Nephron progenitor cell (in vitro differentiated cells): ENCODE measurements at places on chromosomes 12 and 14.

DNA sequence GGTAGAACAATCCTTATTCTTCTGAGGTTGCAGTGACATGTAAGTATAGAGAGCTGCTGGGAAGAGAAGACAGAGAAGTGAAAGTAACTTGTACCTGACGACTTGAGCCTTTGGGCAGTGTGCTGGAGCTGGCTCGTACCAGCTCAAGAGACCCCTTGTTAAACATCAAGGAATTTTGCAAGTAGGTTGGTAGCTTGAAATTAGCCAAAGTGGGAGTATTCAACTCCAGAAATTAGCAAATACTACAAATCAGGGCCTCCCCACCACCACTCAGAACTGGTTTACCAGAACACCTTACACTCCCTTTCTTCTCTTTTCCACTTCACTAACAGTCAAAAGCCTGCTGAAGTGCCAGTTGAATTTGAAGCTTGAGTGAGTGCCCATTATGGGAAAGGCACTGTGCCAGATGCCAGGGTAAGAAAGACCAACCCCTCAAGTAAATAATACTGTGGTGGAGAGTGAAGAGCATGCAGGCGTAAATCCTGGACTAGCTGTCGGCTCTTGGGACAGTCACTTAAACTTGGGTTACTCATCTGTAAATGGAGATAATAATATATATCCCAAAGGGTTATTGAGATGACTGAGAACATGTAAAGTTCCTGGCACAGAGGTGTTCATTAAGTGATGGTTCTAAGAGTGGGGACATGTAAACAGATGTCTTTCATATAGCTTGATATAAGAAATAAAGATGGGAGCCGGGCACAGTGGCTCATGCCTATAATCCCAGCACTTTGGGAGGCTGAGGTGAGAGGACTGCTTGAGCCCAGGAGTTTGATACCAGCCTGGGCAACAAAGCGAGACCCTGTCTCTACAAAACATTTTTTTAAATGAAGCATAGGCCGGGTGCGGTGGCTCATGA, 27.0 kb upstream of the EID3 start:
- DNase-seq: no peak

DNA sequence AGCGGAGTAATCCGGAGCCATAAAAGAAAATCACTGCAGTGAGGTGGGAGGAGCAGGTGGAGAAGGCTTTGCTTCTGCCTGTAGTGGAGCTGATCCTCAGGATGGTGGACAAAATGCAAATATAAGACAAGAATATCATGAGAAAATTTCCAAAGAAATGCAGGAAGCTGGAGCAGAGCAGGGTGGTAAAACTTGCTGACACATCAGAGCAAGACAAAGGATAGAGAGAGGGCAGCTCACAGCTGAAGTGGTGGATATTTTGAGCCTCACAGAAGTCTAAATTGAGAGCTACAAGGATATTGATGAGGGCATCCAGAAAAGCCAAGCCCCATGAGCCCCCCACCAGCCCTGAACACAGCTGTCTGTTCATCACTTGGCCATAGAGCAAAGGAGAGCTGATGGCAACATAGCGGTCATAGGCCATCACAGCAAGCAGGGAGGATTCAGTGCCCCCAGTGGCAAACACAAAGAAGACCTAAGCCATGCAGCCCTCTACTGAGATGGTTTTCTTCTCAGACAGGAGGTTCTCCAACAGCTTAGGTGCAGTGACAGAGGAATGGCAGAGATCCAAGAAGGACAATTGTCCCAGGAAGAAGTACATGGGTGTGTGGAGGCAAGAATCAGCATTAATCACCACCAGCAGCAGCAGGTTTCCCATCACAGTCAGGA, 30.0 kb upstream of the ANP32D start:
- DNase-seq: no peak

GRCh38 chr12:131862994-131863710, 31.3 kb upstream of the ULK1 start:
- DNase-seq: no peak

GRCh38 chr14:68541178-68541896, 251.5 kb downstream of the ZFP36L1 start:
- no peak for DNase-seq

GRCh38 chr14:100683578-100683977, 43.1 kb upstream of the DLK1 start:
- no peak for DNase-seq
